Activated CD4-positive, alpha-beta memory T cell treated with anti-CD3 and anti-CD28 coated beads for 36 hours (primary cell): ENCODE measurements at places on chromosomes 12 and 14. TPM values are rescaled to one million over a fixed set of nuclear protein-coding genes. Genes with fewer than 3 reads are reported as not detected.

DNA sequence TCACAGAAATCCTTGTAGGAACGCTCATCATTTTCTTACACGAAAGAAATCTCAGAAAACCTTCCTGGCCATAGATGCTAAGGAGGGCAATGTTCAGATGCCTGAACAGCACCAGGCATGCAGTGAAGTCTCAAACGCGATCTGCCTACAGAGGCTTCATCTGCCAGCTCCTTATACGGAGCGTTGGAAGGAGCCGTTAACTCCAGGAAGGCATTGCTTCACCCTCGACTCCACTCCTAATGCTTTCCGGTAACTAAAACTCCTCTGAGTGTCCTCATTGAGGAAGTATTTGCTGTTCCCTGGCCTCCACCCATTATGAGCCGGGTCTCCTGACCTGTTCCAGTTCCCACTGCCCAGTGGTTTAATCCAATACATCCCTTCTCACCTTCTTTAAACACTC lies 502.7 kb downstream of the BCL11B start:
- H3K27ac ChIP-seq = no peak overlapping the region
- H3K4me1 ChIP-seq = no peaks in the 10 kb centered on the region
- H3K36me3 ChIP-seq = peaks cover 2% of the 10 kb centered on the region
- no peaks in the 10 kb centered on the region for H3K27me3 ChIP-seq
- no peak for DNase-seq

The EPYC gene
- not detected for total RNA-seq

The ADAM21 gene
- total RNA-seq = 0.15 TPM

DNA sequence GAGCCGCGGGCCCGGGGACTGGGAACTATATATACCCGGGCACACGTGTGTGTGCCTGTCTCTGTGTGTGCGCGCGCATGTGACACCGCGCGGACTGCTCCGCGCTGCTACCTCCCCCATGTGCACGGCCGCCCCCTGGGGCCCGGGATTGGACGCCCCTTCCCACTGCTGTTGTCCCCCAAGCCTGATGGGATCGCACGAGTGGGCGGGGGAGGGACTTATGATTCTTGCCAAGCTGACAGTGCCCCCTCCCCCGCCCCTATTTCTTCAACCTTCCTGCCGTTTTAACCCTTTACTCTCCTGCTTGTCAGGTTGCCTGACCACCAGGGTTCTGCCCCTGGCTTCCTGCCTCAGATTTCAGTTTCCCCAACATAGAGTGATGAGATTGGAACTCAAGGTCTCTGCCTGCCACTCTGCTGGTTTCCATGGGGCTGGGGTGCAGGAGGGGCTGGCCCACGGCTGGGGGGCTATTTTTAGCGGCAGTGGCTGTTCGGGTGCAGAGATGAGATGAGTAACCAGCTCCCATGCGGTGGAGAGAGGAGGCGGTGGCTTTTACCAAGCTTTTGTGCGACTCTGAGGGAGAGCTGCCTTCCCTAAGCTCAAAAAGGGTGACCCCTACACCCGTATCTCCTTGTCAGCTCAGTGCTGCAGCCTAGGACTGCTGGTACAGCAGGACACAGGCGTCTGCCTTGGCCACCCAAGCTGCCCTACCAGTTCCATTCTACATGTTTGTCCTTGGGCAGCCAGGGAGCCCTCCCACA lies at the start of gene DDN:
DDN (minus strand) TSS at position 5 of the 761 bp plus-strand sequence. CDS start 88 bp downstream, outside the sequence.
- H3K4me3 ChIP-seq = peak within 1 kb of the TSS; percentile 59
- peak; percentile 63 for DNase-seq
- peaks cover 32% of the 10 kb centered on the region for H3K36me3 ChIP-seq

The DACT1 gene
- 4.3 TPM for total RNA-seq

GRCh38 chr12:87425942-87426554 lies 603.2 kb downstream of the C12orf50 start:
- no peaks in the 10 kb centered on the region for H3K36me3 ChIP-seq
- H3K4me3 ChIP-seq = no peak overlapping the region
- H3K27ac ChIP-seq = no peak overlapping the region
- H3K27me3 ChIP-seq = no peaks in the 10 kb centered on the region

DNA sequence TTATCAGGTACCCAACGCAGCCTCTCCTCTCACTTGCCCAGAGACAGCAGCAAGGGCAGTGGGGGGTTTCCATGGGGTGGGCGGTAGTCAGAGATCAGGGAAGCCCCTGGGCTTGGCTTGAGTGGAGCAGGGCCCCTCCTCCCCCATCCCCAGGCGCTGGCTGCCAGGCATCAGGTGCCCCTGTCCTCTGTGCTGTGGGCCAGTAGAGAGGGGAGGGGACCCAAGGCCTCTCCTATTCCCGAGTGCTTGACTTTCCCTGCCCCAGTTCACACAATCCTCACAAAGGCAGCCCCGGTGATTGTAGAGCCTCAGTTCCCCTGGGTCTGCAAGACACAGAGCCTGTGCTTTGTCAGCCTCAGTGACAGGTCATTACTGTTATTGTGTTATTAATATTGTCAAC lies 57.7 kb downstream of the MVK start:
- no peaks in the 10 kb centered on the region for H3K36me3 ChIP-seq
- no peaks in the 10 kb centered on the region for H3K4me1 ChIP-seq

The CLEC4C gene
- total RNA-seq = not detected

The FLVCR2 gene
- total RNA-seq = 7.6 TPM

DNA sequence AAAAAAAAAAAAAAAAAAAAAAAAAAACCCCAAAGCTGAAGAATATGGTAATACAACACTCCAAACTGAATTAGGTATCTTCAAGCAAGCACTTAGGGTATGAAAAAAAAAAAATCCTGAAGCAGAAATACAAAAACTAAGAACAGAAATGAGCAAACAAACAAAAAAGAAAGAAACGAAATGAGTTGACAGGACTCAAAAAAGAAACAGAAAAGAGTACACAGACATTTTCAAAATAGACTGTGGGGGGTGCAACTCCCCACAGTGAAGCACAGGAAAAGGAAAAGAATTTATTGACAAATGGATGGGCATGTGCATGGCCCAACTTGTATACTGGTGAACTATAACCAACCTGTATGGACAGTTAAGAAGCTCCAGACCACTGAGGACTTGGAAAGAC lies 24.6 kb downstream of the RPS6KA5 start:
- H3K4me3 ChIP-seq = no peak overlapping the region
- peak; percentile 41 for DNase-seq
